ENCODE measurements at places on chromosomes 4 and X.

GRCh38 chr4:83305187-83305586, 20.6 kb upstream of the COQ2 start:
- H3K27ac ChIP-seq: no peak overlapping the region
- H3K36me3 ChIP-seq: no peaks in the 10 kb centered on the region
- H3K4me3 ChIP-seq: no peak overlapping the region
- no peaks in the 10 kb centered on the region for H3K27me3 ChIP-seq
- no peaks in the 10 kb centered on the region for H3K4me1 ChIP-seq

- H3K4me3 ChIP-seq: no peak overlapping the region
- H3K27me3 ChIP-seq: no peaks in the 10 kb centered on the region
- H3K4me1 ChIP-seq: no peaks in the 10 kb centered on the region
Measured at GRCh38 chr4:182897601-182898478, 19.3 kb downstream of the DCTD start.

DNA sequence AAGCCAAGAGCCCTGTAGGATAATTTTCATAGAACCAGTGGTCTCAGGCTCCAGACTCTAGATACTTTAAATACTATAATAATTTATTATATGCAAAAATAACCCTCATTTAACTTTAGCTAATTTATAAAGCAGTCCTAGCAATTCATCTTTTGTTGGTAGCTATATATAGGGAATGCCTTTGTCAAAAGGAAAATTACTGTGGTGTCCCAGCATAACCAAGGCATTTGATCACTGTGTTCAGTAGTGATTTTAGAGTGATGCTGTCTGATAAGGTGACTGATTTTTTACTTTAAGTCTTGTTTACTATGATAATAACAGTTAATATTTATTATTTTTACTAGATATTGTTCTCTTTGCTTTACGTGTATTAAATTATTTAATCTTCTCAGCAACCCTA, 61.2 kb downstream of the PAQR3 start:
- H3K4me1 ChIP-seq: no peaks in the 10 kb centered on the region
- no peak overlapping the region for H3K4me3 ChIP-seq
- no peak overlapping the region for H3K27ac ChIP-seq
- no peaks in the 10 kb centered on the region for H3K27me3 ChIP-seq
- no peaks in the 10 kb centered on the region for H3K36me3 ChIP-seq
- no peak for DNase-seq

- no peaks in the 10 kb centered on the region for H3K4me1 ChIP-seq
- no peak overlapping the region for H3K4me3 ChIP-seq
- H3K36me3 ChIP-seq: no peaks in the 10 kb centered on the region
- DNase-seq: no peak
- H3K27me3 ChIP-seq: no peaks in the 10 kb centered on the region
Measured at GRCh38 chrX:111262086-111262485, 8.2 kb downstream of the CAPN6 start.

DNA sequence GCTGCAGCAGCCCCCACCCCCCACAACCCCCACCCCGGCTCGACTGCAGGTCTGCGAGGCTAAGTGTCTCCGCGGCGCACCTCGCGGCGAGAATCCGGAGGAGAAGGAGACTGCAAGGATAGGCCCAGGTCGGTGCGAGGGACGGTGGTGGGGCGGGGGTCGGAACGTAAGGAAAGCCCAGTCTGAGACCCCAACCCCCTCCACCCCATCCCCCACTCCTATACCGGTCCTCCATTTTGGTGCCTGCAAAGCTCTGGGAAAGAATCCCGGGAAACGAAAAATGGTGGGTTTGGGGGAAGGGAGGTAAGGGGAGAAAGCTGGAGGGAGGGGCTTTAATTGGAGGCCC, 614 bp downstream of the BEX3 start:
- H3K36me3 ChIP-seq: no peaks in the 10 kb centered on the region
- H3K27ac ChIP-seq: no peak overlapping the region
- H3K4me3 ChIP-seq: peak overlapping the region; percentile 62
- no peaks in the 10 kb centered on the region for H3K27me3 ChIP-seq
